ENCODE measurements at places on chromosomes 2 and 18. TPM values are rescaled to one million over a fixed set of nuclear protein-coding genes. Genes with fewer than 3 reads are reported as not detected.

Gene CAPN14
- total RNA-seq, result 266 TPM

- DNase-seq, result no peak
These were observed 73.0 kb downstream of the ACTR3 start for GRCh38 chr2:113962692-113963480.

- DNase-seq, result no peak
These were observed 114.8 kb upstream of the PKDCC start for GRCh38 chr2:41933046-41933420.

Gene NPHP1
- 3.8 TPM for total RNA-seq

Gene FOXI3
- total RNA-seq, result not detected

Gene ABCA12
- 4.8 TPM for total RNA-seq

DNA sequence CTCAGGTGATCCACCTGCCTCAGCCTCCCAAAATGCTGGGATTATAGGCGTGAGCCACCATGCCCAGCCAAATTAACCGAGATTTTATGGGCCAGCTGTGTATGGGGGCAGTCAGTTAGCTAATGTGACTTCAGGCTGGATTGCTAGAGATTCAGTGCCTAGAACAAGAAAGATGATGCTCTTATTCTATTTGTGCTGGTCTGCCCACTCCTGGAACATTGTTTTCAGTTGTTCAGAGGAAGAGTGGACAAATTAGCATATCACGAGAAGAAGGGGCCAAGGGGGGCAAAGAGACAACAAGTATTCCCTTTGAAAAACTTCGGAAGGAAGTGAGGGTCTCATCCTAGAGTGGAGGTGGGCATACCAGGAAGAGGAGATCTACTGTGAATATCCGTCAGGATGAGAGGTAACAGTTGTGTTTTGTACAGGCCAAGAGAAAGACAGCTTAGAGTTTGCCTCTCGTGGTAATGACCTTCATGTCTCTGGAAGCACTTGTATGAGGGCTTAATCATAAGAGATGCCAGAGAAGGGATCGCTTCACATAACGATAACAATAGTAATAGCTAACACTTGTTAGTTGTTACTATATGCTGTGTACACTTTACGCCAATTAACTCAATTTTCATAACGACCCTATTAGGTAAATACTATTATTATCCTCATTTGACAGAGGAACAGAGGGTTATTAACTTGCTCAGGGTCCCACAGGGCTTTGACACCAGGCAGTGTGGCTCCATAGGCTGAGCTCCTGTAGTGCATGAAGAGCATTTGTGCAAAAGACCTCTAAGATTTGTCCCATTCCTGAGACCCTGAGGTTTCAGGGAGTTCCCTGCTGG is 138.3 kb downstream of the DDX1 start:
- DNase-seq, result no peak

Gene ARHGAP28
- 4.2 TPM for total RNA-seq

GRCh38 chr2:65092791-65093190 is 36.6 kb downstream of the CEP68 start:
- DNase-seq, result no peak

DNA sequence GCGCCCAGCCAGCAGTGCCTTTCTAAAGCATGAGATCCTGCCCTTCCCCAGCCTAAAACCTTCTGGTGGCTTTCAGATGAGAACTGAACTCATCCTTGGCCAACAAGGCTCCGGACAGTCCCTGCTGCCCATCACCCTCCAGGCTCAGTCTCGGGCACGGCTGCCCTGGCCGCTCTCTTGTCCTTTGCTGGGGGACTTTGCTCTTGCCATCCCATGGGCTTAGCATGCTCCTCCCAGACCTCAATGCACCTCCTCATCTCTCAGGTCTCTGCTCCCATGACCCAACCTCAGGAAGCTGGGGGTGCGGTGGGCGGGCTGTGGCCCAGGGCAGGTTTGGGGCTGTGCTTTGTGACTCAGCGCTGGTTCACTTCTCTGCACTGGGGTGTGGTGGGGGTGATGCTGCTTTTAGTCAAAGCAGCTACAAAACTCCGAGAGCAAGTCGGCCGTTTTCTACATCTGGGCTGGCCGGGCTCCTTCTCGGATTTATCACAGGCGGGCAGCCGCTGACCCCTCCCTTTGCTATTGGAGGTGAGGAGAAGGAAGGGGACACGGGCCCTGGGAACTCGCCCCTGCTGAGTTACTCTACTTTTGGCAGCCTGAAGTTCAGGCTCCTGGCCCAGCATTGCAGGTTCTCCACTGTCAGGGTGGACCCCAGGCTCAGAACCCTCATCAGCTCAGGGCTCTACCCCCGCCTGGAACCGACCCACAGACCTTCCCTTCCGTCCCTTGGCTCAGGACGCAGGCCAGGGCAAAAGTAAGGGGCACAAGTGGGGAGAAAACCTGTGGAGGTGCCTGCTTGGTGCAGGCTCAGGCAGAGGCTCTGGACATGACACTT is 90.6 kb upstream of the TAF1B start:
- DNase-seq, result no peak

DNA sequence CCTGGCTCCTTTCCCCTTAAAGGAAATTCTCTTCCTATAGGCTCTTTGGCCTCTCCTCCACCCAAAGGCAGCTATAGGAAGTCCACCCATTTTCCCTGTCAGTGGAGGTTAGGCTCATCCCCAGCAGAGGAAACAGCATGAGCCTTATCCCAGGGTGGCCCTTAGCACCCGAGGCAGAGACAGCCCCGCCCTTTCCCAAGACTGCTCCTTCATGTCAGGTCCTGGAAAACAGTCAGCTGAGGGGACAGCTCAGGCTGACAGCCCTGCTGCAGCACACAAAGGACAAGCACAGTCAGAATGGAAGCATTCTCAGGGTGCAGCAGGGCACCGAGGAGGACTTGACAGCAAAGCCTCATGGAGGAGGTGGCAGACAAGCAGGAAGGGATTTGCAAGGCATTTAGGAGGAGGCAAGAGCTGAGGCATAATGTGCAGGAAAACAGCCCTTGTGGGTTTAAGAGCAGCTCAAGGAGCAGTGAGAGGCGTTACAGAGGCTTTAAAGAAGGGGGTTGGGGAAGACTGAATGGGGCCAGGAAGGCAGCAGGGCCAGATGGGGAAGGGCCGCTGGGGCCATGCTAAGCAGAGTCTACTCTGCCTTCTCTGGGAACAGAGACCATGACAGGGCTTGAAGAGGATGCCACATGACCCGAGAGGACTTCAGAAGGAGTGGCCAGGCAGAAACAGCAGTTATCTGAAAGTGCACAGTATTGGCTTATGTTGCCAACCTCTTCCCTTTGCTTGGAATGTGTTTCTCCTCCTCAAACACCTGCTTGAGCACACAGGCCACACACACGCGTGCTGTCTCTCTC is 216.6 kb downstream of the SH3BP4 start:
- no peak for DNase-seq

DNA sequence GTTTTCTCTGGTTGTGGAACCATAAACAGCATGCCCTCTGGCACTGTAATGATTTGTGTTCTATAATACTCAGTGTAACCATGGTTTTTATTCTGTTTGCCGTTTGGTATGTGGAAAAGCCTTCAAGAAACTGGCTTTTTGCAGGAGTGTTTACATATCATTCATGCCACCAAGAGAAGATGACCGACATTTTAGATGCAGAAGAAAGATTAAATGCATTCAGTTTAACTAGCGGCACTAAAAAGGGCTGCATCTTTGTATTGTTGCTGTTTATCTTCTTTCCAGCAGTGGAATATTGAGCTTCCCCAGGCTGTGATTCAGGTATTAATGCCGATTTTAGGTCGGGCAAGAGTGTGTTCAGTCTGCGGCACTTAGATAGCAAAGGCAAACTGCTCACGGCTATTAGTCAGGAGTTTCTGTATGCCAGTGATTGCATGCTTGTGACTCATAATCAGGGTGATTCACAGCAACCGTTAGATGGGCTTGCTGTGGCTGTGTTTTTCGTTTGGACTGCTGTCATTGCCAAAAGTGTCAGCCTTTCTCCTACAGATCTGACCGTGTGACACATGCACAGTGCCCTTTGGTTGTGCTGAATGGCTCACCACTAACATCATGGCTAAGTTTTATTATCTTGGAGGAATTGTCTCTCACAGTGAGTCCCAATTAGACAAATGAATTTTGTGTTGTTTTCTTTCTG is 479.7 kb downstream of the PARD3B start:
- DNase-seq, result no peak

- DNase-seq, result no peak
These were observed 11.8 kb upstream of the DUSP2 start for GRCh38 chr2:96156926-96157648.

Gene RNF125
- total RNA-seq, result 10.7 TPM

Gene C2orf80
- not detected for total RNA-seq

- DNase-seq, result no peak
These were observed 4.7 kb downstream of the CYTIP start for GRCh38 chr2:157438863-157439823.

GRCh38 chr2:112910865-112911264 is at the start of gene IL37:
Gene IL37, plus strand, starts transcription at chr2:112911165. Its CDS starts 1,848 bp downstream, at chr2:112913013.
- no peak for DNase-seq

GRCh38 chr2:43787895-43788294 is 14.1 kb downstream of the DYNC2LI1 start:
- DNase-seq, result no peak

GRCh38 chr2:85434696-85435095 is 16.2 kb downstream of the SH2D6 start:
- no peak for DNase-seq

DNA sequence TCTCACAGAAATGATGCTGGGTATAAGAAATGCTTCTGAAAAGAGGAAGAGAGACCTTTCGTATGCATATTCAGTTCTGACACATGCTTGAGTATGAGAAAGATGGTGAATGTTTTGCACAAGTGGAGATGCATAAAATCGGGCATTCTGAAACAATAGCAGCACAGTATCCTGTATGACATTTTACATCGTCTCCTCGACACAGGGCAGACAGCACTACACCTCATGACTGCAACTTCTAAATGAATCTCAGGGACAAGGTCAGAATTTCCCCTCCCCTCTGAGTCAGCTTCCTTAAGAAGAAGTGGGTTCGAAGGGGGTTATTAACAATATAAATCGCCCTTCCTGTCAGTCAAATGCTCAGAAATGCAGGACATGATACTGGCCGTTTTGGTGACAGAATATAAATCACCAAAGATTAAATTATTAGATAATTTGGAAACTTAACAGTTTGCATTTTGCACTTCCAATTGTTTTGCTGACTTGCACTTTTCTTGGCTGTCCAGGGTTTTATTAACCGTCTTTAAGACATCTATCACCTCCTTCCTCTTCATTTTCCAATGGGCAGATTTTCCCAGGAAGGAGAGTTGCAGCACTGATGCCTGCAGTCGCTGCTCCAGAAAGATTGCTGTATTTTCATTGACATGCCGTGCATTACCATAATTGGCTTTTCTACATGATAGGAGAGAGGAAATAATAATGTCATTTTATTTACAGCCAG is 57.2 kb downstream of the TSHZ1 start:
- no peak for DNase-seq

DNA sequence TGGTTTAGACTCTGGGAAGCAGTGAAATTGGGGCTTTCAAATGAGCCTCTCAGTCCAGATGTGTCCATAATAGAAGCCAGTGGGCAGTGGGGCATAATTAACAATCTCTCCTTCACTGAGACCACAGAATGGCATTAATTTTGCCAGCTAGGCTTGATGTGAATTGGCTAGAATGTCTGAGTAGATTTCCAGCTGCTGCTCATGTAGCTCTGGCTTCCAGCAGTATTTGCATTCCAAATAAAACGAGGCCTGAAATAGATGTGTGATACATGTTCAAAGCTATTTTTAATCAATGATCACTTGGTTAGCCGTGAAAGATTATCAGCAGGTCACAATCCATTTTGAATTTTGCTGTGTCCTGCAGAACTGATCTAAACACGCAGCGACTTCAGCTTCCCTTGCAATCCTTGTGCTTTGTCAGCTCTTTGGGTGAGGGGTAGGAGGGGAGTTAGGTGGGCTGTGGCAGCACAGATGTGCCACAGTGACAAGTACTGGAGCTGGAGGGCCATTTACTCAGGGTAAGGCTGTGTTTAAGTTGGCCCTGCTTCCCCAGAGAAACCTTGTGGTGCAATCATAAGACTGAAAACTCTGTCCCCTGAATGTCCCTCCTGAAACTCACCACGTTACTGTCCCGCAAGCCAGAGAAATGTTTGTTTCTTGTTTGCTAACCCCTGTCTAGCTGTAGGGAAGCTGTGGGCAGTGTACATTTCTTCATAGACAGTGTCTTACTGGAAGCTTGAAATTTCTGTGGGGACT is 56.9 kb upstream of the TMEM178A start:
- DNase-seq, result no peak

- no peak for DNase-seq
These were observed 27.2 kb upstream of the NFE2L2 start for GRCh38 chr2:177291701-177292100.

Gene KIAA2012
- total RNA-seq, result not detected

DNA sequence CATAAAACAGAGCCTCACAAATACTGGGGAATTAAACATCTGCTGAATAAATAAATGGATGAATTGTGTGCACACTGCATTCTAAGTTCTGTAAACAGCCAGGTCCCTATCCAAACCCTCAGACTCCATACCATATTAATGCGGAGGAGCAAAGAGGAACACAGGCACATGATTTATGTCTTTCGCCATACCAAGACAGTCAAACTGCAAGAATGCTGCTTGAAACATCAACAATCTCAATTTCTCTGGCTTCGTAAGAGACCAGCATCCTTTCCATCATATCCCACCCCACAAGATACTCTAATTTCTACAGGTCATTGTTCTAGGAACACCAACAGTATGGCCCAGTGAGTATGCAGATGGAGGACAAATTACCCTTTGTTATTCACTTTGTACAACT is 15.0 kb downstream of the KANSL3 start:
- DNase-seq, result no peak

DNA sequence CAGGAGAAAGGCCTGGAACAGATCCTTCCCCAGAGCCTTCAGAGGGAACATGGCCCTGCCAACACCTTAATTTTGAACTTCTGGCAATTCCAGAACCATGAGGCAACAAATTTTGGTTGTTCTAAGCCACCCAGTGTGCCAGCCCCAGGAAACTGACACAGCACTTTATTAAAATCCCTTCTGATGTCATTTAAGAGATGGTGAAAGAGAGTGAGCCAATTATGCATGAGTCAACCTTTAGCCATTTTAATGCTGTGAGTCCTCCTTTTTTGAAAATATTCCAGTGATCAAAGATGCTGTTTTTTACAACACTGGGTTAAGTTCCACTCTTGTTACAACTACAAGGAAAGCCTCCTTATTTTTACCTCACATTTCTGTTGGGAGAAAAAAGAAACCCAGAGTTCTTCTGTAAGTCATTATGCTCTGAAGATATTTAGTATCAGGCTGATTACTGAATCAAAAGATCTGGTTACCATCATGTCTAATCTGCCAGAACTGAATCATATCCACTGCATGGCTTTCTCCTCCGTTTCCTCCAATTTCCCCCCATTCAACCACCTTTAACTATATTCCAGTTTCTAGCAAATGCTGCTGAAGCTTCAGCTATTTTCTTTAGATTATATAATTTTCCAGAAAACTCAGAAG is 235.4 kb downstream of the TXNL1 start:
- no peak for DNase-seq

Gene CGREF1
- 6.1 TPM for total RNA-seq
